ENCODE measurements at places on chromosomes 11 and 22.

GRCh38 chr11:12853652-12854296, 155.3 kb upstream of the RASSF10 start:
- DNase-seq: no peak

DNA sequence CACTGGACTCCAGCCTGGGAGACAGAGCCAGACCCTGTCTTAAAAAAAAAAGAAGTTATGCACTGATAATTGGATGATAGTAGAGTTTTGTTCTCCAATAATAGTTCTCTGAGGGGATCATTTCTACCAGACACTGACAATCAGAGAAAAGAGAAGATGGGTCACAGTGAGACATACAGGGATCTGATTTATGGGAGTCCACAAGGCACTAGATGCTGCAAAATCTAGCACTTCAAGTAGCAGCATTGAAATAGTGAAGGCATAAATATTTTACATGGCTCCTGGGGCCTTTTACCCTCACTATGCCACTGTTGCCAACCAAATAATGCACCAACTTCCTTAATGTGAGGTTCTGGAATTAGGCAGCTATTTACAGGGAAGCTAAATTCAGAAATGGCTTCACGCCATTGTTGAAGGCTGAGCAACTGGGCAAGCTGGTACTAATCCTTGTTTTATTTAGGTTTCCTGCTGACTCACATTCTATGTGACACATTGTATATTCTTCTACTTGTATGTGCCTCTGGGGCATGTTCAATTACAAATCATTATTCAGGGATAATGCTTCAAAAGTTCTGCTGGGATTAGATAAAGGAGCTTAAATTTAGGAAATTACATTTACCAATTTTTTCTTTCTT, 38.2 kb upstream of the ABTB2 start:
- DNase-seq: no peak

GRCh38 chr11:12259956-12260355, 117.4 kb upstream of the PARVA start:
- no peak for DNase-seq

GRCh38 chr11:33701302-33702230, 940 bp upstream of the C11orf91 start:
- DNase-seq: no peak

GRCh38 chr11:43868852-43869567, 11.6 kb upstream of the ALKBH3 start:
- no peak for DNase-seq

- DNase-seq: no peak
Observed at GRCh38 chr11:70204466-70204799, 1.3 kb downstream of the FADD start.

DNA sequence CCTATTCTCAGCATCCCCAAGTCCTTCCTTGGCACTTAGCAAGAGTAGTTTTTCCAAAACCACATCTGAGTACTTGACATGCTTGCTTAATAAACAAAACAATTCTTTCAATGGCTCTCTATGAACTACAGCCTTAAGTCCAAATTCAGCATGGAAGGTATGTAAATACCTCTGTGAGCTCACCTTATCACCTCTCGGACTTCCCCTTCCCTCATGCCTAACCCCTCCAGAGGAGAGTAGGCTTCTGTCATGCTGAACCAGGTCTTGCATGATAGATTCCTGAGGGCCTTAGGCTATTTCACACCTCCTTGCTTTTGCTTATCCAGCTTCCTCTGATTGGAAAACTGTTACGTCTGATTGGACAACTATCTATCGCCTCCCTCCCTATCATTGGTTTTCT, 312.9 kb upstream of the CCDC90B start:
- no peak for DNase-seq

GRCh38 chr11:2267851-2268728, 2.3 kb downstream of the ASCL2 start:
- no peak for DNase-seq

- DNase-seq: no peak
Observed at GRCh38 chr22:30782613-30783012, 87.9 kb downstream of the OSBP2 start.

DNA sequence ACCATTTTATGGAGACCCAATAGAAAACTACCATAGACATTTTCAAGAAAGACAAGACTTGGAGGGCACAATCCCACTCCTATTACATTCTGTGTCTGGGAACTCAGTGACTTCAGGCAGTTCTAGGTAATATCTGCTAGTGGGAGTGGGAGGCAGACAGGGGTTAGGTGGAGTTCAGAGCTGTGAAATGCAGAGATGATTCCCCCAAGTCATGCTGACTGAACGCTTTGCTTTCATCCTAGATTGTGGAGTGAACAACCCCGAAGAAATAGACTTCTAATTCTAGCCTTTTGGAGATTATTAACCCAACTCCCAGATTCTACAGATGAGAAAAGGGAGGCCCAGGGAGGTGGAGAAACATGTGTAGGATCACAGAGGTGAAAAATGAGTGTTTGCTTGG, 437.8 kb upstream of the CADM1 start:
- DNase-seq: no peak

- DNase-seq: no peak
Observed at GRCh38 chr11:117941163-117941707, 12.0 kb upstream of the TMPRSS13 start.

Data from left renal cortex interstitium (tissue), 4 donors.